ENCODE measurements at places on chromosomes 2 and 18.

GRCh38 chr2:63399156-63399555 is 189.1 kb downstream of the WDPCP start:
- DNase-seq: no peak

DNA sequence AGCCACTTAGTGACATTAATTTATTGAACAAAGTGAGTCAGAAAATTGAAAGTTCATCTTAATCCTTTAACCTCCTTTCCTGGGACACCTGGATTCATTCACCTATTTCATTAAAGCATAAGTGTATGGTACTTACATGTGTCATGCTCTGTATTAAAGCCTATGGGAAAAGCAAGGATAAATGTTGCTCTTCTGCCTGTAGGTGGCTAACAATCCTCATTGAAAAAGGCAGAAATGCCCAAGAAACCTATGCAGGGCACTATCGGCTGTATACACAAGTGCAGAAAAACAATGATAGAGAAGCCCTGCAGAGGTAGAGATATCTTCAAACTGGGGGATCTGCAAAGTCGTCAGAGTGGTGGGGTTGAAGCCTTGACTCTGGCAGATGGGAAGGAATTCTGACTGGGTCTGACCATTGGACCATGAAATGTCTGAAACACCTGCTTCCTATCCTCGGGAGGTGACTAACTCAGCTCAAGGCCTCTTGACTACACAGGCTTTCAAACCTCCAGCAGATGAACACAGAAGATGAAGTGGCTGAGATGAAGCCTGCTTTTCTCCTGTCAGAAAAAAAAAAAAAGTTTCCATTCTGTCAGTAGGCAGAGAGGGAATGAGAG is 83.1 kb downstream of the DCC start:
- no peak for DNase-seq

- DNase-seq: no peak
Observed at GRCh38 chr2:41892476-41892875, 155.3 kb upstream of the PKDCC start.

DNA sequence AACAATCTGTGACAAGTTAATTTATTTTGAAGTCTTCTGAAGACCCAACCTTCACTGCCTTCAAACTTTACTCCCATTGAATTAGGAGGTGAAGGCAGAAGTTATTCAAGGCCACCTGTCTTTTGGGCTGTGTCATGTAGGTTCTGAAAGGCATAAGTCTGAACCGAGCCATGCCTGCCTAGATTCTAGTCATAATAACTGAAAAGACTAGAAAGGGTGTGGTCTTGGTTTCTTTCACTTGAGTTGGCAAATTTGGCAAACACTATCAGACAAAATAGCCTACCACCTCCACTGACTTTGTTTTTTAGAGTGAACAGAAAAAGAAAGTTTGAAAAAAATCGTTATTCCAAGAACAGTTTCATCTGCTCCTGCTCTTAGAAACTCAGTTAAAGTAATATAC is 38.4 kb downstream of the PPM1B start:
- DNase-seq: no peak

GRCh38 chr2:17916584-17916983 is 38.1 kb downstream of the KCNS3 start:
- DNase-seq: no peak

DNA sequence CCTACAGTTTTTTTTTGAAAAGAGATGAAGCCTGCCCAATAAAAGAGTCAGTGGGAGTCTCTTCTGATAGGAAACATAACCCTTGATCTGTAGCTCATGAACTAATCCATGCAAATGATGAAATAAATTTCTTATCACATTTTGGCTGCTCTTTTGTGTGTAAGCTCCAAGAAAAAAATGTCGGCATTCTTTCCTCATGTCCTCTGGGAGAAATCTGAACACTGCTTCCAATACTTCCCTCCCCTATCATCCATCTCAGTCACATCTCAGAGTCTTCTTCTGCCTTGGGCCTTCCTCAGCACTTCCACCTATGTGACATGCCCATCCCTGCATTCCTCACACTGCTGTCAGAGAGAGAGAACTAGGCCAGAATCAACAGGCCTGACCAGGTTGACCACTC is 395.7 kb upstream of the ST6GAL2 start:
- DNase-seq: no peak

- no peak for DNase-seq
Observed at GRCh38 chr2:139083121-139083520, 302.9 kb upstream of the NXPH2 start.

GRCh38 chr2:98004613-98005012 is 8.9 kb upstream of the TMEM131 start:
- DNase-seq: no peak

GRCh38 chr2:23475036-23475435 is 90.1 kb downstream of the KLHL29 start:
- no peak for DNase-seq

- DNase-seq: no peak
Observed at GRCh38 chr2:214737188-214737587, 72.3 kb downstream of the BARD1 start.

DNA sequence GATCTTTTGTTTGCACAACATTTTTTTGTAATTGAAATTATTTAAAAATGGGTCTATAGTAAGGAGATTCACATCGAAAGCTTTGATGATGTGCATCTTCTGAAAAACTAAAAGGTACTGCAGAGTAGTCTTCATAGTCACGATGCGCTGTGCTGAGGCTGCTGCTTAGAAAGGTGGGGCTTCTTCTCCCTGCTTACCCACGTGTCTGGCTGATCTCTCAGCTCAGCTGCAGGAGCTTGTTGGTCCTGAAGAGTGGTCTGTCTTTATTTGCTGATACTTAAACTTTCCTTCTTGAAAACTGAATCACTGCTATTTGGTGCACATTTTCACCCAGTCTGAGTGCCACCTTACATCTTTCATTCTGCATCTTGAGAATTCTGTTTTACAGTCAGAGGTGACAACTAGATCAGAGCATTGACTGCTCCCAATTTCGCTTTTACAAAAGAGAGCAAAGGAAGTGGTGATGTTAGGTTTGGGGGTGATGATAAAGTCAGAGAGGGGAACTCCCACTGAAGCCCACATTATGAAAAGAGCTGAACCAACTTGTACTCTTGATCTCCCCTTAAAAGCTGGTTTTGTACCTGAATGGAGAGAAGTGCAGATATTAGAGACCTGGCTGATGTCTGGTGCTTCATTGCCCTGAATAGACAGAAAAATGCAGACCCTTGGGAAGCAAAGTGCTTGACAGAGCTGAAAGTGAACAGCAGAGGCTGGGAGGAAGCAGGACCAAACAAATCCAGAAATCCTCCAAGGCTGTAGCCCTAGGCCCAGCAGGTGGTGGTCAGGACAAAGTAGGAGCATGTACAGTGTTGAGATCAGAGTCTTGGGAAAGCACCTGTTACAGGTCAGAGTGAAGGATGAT is 984.5 kb downstream of the TSN start:
- DNase-seq: no peak

GRCh38 chr2:46970334-46971288 is 55.0 kb upstream of the MCFD2 start:
- DNase-seq: no peak

- no peak for DNase-seq
Observed at GRCh38 chr2:68368654-68369336, 3.7 kb downstream of the PLEK start.

DNA sequence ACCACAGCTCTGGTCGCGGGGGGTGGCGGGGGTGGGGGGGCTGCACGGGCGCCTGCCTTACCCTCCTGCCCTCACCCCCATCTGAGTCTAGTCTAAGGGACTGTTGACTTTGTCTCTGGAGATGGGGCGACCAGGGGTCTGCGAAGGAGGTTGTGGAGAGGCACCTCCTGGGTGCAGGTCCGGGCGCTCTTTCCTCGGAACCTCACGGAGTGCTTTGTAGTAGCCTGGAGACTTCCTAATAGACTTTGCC is 141.3 kb downstream of the MEIS1 start:
- DNase-seq: no peak

DNA sequence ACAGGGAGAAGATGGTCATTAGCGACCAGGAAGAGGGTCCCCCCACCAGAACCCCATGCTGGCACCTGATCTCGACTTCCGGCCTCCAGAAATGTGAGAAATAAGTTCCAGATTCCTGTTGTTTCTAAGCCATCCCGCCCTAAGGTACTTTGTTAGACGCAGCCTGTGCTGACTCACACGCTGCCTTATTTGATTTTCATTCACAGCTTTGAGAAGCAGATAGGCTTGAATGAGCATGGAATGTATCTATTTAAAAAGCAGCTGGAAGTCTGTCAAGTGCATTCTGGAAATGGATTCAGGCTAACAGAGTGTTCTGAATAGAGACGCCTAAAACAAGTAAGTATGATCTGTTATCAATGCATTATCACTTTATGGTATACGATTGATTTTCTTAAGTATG is 8.3 kb upstream of the IL1R2 start:
- DNase-seq: no peak

DNA sequence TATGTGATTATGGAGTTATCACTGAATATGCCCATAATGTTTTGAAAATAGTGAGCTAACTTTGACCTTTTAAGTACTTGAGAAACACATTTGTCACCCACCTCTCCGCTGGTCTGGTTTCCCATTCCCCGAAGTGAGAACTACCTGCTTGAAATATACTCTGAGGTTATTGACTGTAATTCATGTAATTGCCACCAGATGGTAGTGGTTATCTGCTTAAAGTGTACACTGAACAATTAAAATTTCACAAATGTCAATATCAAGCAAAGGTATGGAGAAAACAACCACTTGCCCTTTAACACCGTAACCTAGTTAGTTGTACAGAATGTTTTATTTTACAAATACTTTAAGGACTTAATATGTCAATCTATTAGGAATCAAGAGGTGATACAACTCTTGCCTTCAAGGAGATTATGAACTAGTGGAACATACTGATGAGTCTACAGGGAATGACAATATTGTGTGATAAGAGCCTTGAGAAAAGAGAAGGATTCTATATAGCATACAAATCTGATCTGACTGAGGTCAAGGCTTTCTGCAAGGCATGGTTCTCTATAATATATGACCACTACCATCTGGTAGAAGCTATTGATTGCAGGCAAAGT is 316.8 kb upstream of the KCNH7 start:
- no peak for DNase-seq

GRCh38 chr2:120238728-120239487 is 13.7 kb upstream of the RALB start:
- DNase-seq: no peak

DNA sequence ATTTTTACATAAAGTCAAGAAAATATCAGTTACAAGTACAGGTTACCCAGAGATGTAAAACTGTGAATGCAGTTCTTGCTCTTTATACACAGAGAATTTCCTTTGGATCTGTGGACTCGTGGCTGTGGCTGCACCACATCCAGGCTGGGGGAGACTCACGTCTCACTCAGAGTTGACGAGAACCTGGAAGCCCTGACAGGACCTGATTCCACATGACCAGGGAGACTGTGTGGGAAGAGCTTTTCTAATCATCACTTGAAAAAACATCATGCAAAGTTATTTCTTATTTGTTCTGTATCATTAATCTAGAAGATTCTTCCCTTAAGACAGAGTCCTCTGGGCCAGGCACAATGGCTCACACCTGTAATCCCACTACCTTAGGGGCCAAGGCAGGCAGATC is 1159.0 kb downstream of the RPIA start:
- no peak for DNase-seq

DNA sequence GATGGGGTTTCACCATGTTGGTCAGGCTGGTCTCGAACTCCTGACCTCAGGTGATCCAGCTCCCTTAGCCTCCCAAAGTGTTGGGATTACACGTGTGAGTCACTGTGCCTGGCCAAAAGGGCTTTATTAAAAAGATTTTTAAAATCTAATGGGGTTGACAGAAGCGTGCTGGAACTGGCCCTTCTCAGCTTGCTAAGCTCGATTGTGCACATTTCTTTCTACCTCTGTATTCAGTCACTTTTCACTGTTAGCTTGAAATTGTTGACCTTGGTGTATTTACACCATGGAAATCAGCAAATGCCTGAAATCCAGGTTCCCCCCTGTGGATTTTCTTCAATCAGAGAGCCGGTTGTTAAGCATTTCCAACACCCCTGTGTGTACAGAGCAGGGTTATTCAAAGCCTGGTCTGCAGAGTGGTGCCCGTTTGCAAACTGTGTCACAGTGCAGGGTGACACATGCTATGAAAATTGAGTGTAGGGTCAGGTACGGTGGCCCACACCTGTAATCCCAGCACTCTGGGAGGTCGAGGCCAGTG is 140.2 kb downstream of the TGIF1 start:
- no peak for DNase-seq

DNA sequence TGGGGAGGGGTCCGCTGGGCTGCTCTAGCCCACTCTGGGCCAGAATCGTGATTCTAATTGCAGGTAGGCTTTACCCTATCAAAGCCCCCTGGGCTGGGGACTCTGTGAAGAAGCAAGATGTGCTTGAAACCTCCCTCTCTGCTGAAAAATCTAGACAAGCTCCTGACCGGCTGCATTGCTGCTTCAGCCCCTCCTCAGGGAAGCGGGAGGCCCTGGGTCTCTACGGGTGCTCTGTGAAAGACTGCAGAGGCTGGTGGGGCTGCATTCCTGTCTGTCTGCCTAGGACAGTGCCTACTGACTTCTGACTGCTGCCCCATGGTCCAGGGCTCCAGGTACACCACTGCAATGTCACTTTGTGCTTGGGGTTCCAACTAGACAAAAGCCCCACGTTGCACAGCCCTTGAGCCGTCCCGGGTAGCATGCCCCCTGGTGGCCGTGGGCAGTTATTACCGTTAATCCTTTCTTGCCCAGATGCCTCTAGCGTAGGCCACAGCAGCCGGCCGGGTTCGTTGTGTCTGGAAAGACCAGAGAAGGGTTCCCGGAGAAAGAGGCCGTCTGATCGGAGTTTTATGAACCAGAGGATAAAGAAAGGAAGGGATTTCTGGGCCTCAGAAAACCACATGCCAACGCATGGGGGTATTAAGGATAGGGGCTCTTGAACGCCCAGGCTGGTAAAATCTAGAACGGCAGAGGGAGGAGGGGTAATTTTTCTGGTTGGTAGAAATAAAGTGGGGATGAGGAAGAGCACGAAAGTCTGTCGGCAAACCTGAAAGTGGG is 15.9 kb upstream of the C1QL2 start:
- DNase-seq: peak; percentile 33

DNA sequence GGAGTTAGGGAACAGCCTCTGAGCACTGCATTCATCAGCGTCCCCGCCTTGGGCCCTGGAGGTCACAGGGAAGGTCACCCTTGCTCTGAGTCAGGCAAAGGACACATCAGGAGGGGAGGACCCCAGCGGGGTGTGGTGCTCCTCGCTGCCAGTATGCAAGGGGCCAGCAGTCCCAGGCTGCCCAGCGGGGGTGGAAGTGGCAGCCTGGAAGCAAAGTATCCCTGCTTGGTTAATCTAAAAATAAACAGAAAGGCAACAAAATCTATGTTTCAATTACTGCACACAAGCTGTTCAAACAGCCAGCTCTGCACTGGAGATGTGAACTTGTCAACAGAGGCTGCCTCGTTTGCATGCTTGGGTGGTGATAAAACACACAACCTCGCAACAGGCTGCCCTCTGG is 164.1 kb downstream of the KLHL29 start:
- no peak for DNase-seq

Measured in stimulated activated CD4-positive, alpha-beta T cell treated with anti-CD3 and anti-CD28 coated beads, TNF-alpha, amount 100 ng/mL, for 4 hours (primary cell).